Activated T-helper 1 cell treated with anti-CD3 and anti-CD28 coated beads, Interleukin-12 subunit alpha, Interleukin-12 subunit beta, Interleukin-2, Interleukin-4 antibody, amounts not matched to agents 30 ng/mL and 10 ng/mL and 1 ng/mL, durations not matched to agents 14 hours and 24 hours and 36 hours (primary cell): ENCODE measurements at places on chromosomes 3 and 15. TPM values are rescaled to one million over a fixed set of nuclear protein-coding genes. Genes with fewer than 3 reads are reported as not detected.

- DNase-seq: no peak
Measured at GRCh38 chr3:161647936-161648470, 151.4 kb downstream of the OTOL1 start.

DNAH12 gene
- 0.17 TPM in 1 of 2 replicates, not detected in the other for total RNA-seq

GRCh38 chr15:71455107-71455506 lies 339.8 kb downstream of the THSD4 start:
- no peak for DNase-seq

DNA sequence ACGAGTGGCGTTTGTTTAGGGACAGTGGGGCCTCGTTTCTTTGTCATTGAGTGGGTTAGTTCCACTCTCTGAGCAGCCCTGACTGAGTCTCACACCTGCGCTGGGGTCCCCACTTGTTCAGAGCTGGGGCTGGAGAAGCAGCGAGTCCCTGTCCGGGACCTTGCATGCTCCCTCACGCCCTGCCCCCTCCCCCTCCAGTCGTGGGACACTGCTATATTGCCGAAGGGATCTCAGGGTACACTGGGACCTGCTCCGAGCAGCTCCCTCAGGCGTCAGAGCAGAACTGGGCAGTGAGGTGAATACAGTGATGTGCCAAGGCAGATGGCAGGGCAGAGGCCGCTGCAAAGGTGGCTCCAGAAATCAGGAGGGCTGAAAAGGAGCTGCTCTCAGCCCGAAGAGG lies 59.9 kb upstream of the KLF13 start:
- DNase-seq: no peak

DNA sequence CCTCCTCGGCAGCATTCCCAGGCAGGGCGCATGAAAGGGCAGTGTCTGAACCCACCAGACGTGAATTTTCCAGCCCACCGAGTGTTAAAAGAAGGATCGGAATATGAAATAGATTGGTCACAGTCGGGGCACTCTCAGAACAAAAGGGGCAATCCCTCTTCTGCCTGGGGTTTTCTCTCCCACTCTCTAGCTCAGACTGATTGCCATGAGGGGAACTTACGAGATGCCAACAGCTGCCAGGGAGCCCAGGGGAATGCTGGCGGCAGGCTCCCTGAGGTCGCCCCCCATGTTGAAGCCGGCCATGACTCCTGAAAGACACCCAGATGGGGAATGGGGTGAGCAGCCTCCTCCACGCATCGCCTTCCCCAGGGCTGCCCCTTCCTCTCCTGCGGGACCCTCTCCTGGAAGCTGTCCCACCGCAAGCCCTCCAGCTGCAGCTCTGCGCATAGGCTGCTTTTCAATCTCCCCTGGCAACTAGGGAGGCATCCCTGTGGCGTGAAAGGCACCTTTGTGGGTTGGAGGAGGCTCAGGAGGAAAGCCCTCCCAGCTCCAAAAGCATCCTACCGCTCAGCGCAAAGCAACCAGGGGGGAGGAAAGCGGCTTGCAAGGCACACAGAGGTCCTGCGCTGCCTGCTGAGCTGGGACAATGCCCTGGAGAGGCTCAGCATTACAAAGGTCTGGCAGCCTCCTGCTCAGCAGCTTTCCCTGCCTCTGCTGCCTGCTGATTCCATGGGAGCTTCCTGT lies 64.8 kb upstream of the HEG1 start:
- no peak for DNase-seq

DNA sequence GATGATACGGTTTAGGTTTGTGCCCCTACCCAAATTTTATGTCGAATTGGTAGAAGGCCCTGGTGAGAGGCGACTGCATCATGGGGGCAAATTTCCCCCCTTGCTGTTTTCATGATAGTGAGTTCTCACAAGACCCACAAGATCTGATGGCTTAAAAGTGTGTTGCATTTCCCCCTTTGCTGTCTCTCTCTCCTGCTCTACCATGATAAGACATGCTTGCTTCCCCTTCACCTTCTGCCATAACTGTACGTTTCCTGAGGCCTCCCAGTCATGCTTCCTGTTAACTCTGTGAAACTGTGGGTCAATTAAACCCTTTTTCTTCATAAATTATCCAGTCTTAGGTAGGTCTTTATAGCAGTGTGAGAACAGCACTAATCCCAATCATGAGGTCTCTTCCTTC lies 381.2 kb downstream of the RSL24D1 start:
- no peak for DNase-seq

IGSF11 gene
- total RNA-seq: 0.18 TPM in 1 of 2 replicates, not detected in the other

GRCh38 chr3:158658889-158659288 lies 13.6 kb downstream of the LXN start:
- no peak for DNase-seq

- DNase-seq: no peak
Measured at GRCh38 chr15:39110336-39110735, 470.5 kb upstream of the THBS1 start.

DNA sequence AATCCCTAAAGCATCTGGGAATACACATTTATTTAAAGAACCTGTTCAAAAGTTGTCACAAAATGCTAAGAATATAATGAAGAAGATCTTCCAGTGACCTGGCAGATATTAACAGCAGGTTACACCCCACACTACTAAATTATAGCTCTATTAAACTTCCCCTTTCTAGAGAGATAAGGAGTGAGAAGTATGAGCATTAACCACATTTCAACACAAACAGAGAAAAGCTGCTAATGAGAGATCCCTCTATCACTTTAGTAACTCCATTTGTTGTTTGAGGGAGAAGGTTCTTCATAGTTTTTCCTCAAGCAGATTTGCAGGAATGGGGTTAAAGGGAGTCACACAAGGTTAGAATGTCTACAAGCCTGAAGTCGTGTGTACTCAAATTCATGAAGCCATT lies 3.6 kb downstream of the COL8A1 start:
- DNase-seq: no peak

GRIP2 gene
- not detected in 2 replicates for total RNA-seq
